ENCODE measurements at places on chromosomes 5 and 9.
A peak's percentile ranks its signal among the peaks of the same experiment; 100 is the strongest.

DNA sequence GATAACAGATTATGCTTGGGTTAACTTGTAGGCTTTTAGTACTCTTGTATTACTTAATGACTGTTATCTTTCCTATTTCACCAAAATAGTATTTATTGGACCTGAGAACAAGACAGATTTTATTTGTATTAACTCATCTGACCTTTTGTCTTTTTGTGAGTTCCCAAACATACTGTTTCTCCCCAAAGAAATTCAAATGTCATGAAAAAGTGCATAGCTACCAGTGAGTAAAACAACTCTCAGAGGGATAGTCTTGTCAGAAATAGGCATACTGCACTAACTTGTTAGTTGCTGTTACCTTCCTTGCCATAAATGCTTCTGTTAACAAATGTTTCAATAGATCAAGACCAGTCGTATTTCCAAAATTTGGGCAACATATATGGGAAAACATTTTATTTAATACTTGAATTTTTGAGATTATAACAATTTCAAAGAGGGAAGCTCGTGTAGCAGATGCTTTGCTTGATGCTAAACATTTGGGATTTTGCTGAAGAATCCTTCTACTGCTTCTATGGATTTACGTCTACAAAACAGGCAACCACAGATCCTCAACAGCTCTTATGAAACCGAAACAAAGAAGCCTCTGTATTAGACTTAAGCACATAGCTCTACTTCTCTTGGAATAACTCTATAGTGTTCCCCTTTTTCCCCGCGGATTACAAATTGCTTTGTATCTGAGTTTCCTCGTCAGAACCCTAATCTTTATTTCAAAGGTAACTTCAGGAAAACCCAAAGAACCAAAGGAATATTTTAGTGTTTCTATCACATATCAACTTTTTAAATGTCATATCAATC is 248.8 kb downstream of the MCTP1 start:
- no peak for DNase-seq

DNA sequence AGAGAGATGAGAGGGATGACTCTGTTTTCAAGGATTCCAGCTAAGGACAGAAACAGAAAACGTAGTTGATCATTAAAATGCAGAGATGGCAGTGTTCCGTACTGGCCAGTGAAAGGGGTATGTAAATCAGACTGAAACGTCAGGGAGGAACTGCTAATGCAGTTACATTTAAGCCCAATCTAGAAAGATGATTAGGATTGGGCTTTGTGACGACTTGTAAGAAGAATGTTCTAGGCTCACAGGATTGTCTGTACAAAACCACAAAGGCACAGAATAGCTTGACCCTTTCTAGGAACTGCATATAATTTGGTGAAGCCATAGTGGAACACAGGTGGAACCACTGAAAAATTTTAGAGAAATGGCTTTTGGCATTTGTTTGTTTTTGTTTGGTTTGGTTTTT is 55.6 kb upstream of the TESK1 start:
- peak; percentile 32 for DNase-seq

- no peak for DNase-seq
Observed at GRCh38 chr9:91202736-91203283, 158.9 kb downstream of the AUH start.

GRCh38 chr5:539469-540070 is 15.3 kb upstream of the SLC9A3 start:
- no peak for DNase-seq

DNA sequence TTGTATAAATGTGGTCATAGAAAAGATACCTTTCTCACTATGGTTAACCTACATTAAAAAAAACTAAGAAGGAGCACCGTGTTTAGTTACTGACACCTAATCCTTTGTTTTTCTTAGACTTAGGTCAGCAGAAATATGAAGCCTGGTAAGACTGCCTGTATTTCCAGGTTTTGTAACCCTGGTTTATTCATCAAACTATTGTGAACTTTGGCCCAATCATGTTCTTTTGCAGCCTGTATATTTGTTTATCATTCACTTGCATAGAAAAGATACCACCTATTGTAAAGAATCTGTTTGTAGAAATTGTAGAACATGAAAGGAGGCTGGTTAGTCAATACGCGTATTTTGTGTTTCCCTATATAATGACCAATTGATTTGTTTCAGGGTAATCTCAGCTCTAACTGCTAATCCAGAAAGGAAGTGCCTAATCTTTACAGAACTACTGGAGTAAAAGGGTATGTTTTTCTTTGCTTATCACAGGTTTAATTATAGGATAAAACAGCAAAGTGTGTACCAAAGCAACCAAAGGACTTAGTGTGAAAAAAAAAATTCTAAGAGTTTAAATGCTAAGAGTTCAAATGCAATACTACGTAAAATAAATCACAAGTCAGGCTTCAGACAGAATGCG is 103.6 kb downstream of the LURAP1L start:
- DNase-seq: no peak

DNA sequence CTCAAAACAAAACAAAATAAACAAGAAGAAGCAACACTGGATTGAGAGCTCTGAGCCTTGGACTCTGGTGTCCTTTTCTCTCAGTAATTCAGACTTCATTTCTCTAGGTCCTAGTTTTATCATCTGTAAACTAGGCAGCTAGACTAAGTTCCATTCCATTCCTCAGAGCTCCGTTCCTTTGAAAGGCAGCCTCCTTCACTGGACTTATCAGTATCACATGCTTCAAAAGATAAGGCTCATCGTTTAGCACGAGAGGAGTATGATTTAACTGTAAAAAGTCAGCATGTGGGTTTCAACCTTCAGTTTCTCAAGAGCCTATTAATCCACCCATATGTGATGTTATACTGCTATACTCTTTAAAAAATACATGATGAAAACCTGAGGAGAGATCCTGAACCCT is 1.6 kb downstream of the ATP10B start:
- DNase-seq: no peak

DNA sequence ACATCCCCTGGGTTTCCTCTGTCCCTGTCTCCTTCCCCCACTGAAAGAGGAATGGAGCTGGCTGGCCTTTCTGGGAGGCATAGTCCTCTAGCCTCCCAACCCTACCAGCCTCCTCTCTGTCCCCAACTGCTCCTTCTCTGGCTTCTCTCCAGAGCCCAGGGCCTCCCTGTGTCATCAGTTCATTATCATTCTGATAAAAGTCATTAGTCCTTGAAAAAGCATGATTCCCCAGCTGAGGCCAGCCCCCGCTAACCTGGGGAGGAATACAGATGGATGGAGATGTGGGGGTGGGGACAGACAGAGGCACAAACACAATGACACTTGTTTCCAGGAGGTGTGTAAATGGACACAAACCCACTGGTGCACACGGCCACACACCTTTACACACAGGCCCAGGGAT is 73.6 kb upstream of the HSPA9 start:
- no peak for DNase-seq

- DNase-seq: no peak
Observed at GRCh38 chr9:101707721-101708120, 30.7 kb downstream of the GRIN3A start.

- DNase-seq: no peak
Observed at GRCh38 chr9:100070104-100071041, 28.4 kb downstream of the ERP44 start.

DNA sequence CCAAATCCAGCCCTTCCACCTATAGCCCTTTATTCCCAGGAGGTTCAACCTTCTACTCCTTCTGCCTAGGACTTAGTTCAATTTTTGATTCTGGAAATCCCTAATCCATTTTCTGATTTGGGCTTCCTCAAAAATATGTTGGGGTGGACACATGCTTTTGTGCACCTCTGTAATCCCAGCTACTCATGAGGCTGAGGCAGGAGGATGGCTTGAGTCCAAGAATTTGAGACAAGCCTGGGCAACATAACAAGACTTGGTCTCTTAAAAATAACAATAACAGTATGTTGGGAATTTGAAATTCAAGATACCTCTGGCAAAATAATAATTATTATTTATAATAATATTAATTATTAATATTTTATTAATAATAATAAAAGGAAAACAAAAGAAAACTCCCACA is 188.7 kb upstream of the TLE4 start:
- no peak for DNase-seq

GRCh38 chr5:144487207-144487606 is 316.5 kb downstream of the KCTD16 start:
- no peak for DNase-seq

GRCh38 chr5:111384220-111384619 is 128.1 kb downstream of the STARD4 start:
- peak; percentile 27 for DNase-seq

- no peak for DNase-seq
Observed at GRCh38 chr9:79651251-79651795, 79.6 kb downstream of the TLE4 start.

- no peak for DNase-seq
Observed at GRCh38 chr5:73433982-73434342, 14.6 kb downstream of the FOXD1 start.

DNA sequence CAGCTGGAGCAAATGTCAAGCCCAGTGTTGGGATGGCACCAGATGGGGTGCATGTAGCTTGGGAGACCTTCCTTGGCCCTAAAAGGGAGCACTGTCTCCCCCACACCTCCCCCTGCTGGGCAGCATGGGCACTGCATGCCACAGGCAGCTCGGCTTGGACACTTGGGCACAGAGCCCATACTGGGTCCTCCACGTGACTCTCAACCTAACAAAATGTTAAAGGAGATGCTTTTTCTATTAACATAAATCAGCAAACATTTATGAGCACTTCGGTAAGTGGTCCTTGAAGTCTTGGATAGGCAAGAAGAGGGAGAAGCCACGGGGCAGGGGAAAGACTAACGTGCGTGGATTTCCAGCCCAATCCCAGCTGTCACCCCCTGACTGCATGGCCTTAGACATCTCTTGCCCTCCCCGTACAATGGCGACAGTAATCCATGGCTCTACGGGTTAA is 23.9 kb upstream of the MAPK9 start:
- DNase-seq: peak; percentile 54

GRCh38 chr5:72167804-72168203 is 60.5 kb downstream of the MAP1B start:
- DNase-seq: no peak

DNA sequence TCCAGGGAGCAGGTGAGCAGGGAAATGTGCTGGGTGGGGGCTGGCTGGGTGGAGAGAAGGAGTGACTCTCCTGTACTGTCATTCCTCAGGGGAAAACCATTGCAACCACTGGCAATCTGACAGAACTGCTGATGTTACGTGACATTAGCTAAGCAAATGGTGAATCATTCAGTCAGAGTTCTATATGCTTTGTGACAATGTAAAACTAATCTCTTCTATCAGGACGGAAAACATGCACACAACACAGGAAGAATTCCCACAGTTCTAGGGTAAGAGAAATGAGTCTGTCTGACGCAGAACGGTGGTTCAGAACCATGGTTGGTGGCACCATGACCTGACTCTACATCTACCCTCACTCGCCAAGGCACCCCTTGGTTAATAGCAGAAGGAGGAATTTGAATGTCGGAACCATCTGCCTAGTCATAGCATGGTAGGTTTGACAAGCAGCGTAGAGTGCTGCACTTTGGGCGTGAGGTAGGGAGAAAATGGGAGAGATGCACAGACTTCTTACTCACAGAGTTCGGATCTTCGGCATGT is 243.6 kb upstream of the PANK3 start:
- DNase-seq: peak; percentile 7

DNA sequence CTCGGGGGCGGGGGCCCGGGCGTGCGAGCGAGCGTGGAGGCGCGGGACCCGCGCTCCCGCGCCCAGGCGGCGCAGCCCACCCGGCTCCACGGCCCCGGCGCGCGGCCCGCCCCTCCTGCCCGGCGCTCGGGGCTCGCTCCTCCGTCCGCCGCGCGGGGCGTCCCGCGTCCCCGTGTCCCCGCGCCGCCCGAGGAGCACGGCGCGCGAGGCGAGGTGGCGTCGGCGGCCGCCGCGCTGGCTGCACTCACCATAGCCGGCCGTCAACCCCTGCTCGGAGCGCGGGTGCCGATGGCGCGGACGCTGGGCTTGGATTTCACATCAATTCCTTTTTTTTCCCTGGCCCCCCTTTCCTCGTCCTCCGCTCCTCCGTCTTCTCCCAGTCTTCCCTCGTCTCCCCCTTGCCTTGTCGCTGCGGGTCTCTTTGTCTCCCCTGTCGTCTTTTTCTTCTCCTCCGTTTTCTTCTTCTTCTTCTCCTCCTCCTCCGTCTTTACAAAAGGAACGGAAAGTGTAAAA is 494 bp downstream of the PTCH1 start:
- DNase-seq: peak; percentile 19

- DNase-seq: peak; percentile 79
Observed at GRCh38 chr9:111728143-111728542, 66.6 kb downstream of the SHOC1 start.

DNA sequence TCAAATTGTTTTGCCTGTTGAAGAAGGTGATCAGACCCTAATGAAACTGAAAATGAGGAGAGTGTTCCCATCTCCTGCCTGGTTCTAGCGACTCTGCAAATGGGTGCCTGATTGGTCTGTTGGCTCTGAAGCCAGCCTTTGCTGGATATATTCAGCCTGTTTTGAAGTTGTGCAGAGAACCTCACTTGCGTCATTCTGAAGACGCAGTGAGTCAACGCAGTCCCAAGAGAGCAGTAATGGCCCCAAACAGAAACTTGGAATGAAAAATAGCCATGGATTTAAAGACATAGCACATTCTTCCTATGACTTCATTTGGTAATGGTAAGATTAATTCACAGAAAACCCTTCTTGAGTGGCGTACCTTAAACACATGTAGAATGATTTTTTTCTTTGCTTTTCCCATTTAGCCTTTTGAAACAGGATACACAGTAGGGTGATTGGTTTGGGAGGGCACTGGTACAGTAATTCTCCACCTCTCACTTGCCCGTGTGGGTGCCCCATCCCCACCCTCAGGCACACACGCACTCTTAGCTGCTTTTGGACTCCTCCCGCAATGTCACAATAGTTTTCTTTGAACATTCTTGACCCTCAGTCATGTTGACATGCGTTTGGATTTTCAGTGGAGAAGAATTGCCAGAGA is 54.1 kb upstream of the ABL1 start:
- no peak for DNase-seq

DNA sequence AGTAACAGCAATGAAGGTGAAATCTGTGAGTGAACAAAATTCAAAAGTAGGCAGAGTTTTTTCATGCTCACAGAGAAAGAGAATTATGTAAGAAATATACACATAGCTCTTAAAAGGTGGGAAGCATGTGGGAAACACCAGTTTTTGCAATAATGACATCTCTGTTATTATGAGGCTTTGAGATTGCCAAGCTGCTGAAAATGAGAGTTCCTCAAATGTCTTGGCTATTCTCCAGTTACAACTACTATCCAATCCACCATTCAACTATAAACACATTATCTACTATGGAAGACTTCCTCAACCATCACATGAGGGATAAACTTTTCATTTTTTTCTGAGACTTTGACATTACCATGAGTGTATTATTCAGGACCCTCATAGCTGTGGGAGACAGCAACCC is 420.8 kb upstream of the ACTBL2 start:
- no peak for DNase-seq

DNA sequence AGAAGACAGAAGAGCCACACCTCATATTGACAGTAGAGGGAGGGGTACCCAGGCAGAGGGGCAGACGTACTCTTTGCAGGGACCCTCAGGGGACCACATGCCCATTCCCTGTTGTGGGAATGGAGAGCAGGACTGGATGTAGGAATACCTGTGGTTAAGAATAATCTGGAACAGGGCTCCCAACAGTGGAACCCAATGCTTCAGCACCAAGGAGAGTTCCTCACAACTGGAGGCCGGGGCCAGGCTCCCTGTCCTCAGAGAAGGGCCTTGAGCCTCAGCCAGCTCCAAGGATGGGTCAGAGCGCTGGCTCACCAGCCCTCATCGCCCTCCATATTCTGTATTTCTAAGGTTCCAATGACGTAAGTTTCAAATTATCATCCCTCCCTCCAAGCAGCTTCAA is 7.4 kb upstream of the SHC3 start:
- no peak for DNase-seq
